COR-L47 (cell line): ENCODE measurements at places on chromosomes 12 and 14.

DNA sequence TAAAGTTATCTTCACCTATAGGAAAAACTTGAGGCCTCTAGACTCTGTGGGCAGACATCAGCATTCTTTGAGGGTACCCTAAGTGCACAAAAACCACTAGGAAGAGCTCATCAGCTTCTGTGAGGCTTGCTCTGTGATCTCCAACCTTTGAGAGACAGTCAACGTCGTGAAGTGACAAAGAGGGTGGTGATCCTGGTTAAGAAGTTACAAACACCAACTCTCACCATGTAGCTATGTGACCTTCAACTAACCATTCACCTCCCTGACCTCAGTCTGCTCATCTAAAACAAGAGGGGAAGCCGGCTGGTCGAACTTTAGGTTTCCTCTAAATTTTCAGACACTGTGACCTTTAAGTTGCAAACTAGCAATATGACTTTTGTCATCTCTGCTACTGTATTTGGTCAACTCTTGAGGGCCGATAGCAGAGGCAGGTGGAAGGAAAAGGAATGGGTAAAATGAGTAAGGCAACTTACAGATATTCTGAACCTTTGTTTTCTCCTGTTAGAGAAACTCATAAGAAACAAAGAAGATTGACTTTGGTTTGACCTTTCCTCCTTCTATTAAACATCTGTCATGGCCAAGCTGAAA is 103.2 kb upstream of the PARP11 start:
- DNase-seq: no peak

DNA sequence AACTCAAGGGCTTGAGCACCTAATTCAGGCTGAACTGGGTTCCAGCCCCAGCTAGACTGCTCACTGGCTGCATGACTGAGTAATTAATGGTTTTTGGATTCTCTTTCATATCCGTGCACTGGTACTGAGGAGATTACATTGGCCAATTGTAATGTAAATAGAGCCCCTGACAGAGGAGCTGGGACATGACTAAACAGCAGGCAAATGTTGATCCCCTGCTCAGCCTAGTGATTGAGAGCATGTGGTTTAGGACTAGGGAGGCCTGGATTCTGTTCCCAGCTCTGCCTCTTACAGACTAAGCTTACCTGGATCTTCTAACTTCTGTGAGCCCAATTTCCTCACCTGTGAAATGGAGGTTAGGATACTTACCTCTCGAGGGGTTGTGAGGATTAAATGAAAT is 204.3 kb downstream of the ESR2 start:
- DNase-seq: no peak

DNA sequence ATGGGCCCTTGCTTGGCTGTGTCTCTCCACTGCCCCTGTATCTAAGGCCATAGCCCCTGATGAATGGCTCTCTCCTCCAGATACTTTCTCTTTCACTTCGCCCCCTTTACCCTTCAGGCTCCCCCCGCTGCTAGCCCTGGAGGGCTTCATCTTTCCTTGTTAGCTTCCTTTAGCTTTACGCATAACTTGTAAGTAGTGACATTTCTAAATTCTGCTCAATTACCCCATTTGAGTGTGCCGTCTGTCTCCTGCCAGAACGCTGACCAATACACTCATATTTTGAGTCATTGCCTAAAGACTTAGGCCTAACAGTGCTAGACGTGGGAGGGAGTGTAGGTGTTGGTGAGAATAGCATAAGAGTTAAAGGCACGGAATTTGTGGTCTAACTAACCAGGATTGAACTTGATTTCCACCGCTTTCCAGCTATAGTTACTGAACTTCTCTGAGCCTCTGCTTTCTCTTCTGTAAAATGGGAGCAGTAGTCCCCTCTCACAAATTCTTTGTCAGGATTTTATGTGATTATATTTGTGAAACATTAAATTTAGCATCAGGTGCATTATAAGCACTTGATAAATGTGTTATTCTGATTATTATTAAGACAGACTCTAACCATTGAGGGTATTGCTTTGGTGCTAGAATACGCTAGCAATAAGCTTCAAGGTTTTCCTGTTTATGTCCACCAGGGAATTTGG is 129.3 kb downstream of the ZFP36L1 start:
- DNase-seq: no peak

- DNase-seq: no peak
Observed at GRCh38 chr14:106174206-106174605, 647.8 kb downstream of the TMEM121 start.

GRCh38 chr12:76921891-76922664 is 43.3 kb upstream of the CSRP2 start:
- no peak for DNase-seq

DNA sequence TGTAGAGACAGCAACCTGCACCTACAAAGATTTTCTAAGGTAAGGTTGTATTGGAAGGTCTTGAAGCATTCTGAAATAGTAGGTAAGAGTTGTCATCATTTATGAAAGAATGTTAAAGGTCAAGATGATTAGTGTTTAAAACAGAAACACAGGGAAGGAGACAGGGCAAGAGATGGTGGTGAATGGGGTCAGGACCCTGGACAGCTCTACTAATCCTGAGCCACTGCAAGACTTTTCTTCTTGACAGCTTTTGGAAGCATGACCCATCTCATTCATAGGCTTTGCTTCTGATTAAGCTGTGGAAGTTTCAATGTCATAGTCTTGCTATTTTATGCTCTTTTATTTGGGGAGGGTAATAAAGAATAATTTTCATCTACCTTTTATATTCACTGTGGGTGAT is 75.5 kb upstream of the CAND1 start:
- DNase-seq: no peak
